ENCODE measurements at places on chromosomes 2 and 18. TPM values are rescaled to one million over a fixed set of nuclear protein-coding genes. Genes with fewer than 3 reads are reported as not detected.

DCDC2C gene
- not detected for total RNA-seq

SCTR gene
- not detected for total RNA-seq

GRCh38 chr18:42931491-42931890, 184.0 kb downstream of the RIT2 start:
- no peak for ATAC-seq

DNA sequence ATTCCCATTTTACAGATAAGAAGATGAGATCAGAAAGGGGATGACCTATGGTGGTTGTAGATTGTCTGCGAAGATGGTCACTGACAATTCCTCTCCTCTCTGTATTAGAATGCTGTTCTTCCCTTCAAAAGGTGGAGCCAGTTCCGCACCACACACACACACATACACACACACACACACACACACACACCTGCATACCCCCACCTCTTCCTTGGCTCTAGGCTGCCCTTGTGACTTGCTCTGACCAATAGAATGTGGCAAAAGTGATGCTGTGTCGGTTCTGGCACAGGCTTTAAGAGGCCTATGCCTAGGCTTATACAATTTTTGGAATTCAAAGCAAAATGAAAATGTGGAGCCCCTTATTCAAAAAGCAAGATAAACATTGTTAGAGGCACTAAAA, 88.0 kb downstream of the ZFP36L2 start:
- ATAC-seq, result no peak

DNA sequence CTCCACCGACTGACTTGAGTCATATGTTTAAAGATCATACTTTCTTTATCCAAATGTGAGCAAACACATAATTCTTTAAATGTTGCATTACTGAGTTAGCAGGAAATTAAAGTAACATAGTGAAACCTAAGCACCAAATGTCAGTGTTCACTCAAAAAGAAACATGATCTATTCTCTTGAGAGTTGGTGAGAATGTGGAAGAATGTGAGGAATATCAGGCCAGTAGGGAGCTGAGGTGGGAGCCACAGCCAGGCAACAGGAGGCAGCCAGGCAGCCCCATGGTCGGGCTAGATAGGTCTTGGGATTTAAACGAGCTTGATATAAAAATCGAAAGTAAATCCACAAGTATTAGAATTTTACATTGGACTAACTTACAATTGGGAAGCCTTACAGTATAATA, 198.1 kb upstream of the SH3BP4 start:
- ATAC-seq, result no peak

GRCh38 chr2:226396541-226396940, 403.1 kb downstream of the IRS1 start:
- ATAC-seq, result no peak

All from esophagus mucosa (tissue), 1 donor.